ENCODE measurements at places on chromosomes 11 and 22.
A peak's percentile ranks its signal among the peaks of the same experiment; 100 is the strongest.

- no peak for DNase-seq
These were observed 10.3 kb downstream of the CD81 start for GRCh38 chr11:2387266-2387987.

DNA sequence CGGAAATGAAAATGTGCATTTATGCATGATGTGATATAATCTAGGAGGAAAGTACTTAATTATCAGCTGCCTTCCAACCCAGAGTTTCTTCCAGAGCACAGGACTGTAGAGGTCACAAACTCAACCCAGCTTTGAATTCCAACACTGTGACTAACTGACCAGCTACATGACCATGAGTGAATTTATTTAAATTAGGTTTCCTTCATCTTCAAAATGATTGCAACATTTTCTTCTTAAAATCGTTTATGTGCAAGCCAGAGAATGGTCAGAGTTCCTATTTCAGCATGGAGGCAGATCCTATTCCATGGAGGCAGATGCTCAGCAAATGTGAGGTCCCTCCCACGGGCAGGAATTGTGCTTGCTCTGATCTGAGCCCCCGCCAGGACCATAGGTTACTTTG, 42.4 kb downstream of the OSBP start:
- no peak for DNase-seq

DNA sequence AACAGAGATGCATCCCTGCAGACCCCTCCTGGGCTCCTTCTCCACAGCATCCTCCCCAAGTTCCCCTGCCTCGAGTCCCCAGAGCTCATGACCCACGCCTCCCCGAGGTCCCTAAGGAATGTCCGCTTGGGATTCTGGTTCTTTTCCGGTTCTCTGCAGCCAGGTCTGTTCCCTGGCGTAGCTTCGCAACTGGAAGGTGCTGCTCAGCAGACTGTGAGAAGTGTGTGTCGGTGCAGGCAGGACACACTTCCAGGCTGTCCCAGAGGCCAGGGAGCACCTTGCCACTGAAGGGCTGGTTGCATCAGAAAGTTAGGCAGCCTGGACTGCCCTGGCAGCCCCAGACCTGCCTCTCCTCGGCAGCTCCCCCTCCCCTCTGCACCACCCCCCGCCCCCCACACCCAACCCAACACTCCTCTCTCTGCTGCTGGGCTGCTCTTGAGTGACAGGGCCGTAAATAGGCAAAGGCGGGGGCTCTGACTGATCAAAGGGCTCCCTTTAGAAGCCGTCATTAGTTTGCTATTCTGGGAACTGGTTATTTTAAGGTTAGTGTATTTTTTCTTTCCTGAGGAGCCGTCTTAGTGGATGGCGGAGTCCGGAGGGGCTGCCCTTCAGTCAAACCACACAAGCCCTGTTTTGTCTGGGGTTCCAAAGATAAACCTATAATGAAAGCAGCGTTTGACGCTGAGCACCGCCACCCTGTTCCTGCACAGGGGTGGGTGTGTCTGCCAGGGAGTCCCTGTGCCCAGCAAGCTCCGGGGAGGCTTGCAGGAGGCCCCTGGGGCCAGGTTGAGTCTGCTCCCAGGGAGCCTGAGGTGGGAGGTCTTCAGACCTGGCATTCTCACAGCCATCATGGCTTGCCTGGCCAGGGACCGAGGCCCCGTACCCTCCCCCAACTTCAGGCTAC, 88.6 kb upstream of the KCNQ1OT1 start:
- no peak for DNase-seq

DNA sequence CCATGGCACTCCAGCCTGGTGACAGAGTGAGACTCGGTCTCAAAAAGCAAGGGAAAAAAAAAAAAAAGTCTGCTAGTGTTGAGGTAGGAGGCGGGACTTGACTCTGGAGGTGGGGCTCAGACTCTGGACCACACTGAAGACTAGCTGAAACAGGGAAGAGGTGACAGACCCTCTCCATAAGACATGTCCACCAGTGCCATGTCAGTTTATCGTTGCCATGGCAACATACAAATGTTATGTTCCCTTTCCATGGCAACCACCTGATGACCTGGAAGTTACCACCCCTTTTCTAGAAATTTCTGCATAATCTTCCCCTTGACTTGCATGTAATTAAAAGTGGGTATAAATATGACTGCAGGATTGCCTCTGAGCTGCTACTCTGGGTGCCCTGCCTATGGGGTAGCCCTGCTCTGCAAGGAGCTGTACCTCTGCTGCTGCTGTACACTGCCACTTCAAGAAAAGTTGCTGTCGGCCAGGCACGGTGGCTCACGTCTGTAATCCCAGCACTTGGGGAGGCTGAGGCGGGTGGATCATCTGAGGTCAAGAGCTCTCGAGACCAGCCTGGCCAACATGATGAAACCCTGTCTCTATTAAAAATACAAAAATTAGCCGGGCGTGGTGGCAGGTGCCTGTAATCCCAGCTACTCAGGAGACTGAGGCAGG, 55.1 kb downstream of the KIAA1671 start:
- DNase-seq = no peak

DNA sequence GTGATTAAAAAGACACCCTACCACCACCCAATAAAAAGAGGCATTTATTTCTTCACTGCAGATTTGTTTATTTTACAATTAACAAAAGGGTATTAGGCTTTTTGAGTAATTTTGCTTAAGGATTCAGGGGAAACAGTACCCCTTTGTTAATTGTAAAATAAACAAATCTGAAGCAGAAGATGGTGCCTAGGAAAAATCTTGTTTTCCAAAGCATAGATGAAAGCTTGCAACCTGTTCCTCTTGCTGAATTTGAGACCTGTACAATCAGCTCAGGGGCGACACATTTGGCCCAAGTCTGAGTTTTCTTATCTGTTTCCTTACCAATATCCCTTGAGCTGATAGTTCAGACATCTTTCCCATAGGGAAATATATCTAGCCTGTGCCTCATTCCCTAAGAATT, 171.9 kb downstream of the GRIA4 start:
- DNase-seq = no peak

- DNase-seq = no peak
These were observed 16.7 kb upstream of the MOGAT2 start for GRCh38 chr11:75700940-75701339.

DNA sequence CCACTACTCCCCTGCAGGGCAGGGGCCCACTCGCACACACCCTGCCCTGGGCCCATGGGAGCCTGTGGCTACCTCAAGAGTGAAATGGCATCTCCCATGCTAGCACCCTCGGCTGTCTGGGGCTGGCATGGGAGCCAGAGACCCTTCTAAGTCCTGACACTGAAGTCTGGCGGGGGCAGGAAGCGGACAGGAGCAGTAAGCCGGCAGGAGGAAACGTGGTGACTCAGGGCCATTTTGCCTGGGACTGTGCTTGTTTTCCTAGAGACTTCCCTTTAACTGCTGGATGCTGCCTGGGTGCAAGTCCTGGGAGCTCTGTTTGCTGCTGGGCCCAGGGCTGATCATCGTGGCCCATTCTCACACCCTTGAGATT, 16.8 kb downstream of the RELT start:
- peak; percentile 38 for DNase-seq

- DNase-seq = no peak
These were observed 47.1 kb downstream of the PISD start for GRCh38 chr22:31614781-31615490.

- DNase-seq = no peak
These were observed 41.1 kb upstream of the TYR start for GRCh38 chr11:89136606-89137005.

DNA sequence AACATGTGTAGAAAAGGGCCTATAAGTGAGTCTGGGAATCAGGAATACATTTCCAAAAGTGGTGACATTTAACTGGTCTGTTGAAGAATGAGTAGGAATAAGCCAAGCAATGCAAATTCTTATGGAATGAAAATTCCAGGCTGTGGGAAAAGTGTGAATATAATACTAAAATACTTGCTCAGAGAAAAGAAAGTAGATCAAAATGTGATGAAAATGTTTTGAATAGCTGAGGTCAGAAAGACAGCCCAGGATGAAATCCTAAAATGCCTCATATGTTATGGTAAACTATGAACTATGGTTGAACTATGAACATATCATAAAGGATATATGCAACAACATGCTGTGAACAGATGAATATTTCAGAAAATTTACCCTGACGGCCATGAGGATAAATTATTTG, 688.3 kb upstream of the FAT3 start:
- DNase-seq = no peak

GRCh38 chr11:74755395-74755995, 6.8 kb downstream of the RNF169 start:
- no peak for DNase-seq

GRCh38 chr11:82823647-82824619, 76.3 kb downstream of the PRCP start:
- DNase-seq = no peak

- DNase-seq = peak; percentile 70
These were observed 9.5 kb upstream of the EHD1 start for GRCh38 chr11:64887757-64888405.

DNA sequence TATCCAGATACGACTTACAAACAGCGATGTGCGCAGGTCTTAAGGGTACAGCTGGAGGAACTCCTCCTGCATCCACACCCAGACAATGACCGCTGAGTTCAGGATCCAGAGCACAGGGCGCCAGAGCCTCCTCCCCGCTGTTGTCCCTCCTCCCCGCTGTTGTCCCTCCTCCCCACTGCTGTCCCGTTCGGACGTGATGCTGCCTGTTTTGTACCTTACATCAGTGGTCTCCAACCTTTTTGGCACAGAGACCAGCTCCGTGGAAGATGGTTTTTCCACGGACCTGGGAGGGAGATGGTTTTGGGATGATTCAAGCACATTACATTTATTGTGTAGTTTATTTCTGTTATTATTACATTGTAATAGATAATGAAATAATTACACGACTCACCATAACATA, 62.0 kb downstream of the PHF21B start:
- no peak for DNase-seq

GRCh38 chr11:85414175-85414574, 213.0 kb downstream of the DLG2 start:
- no peak for DNase-seq

GRCh38 chr11:63507511-63507910, 1.6 kb downstream of the LGALS12 start:
- no peak for DNase-seq

DNA sequence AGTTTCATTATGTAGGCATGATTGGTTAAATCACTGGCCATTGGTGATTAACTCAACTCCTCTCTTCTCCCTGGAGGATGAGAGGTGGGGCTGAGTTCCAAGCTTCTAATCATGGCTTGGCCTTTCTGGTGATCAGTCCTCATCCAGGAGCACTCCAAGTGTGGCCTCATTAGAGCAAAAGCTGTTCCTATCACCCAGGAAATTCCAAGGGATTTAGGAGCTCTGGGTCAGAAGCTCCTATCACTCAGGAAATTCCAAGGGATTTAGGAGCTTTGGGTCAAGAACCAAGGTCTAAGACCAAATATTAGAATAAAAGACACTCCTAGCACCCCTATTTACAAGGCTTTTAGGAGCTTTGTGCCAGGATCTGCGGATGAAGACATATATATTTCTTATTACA, 168.0 kb upstream of the BDNF start:
- no peak for DNase-seq

DNA sequence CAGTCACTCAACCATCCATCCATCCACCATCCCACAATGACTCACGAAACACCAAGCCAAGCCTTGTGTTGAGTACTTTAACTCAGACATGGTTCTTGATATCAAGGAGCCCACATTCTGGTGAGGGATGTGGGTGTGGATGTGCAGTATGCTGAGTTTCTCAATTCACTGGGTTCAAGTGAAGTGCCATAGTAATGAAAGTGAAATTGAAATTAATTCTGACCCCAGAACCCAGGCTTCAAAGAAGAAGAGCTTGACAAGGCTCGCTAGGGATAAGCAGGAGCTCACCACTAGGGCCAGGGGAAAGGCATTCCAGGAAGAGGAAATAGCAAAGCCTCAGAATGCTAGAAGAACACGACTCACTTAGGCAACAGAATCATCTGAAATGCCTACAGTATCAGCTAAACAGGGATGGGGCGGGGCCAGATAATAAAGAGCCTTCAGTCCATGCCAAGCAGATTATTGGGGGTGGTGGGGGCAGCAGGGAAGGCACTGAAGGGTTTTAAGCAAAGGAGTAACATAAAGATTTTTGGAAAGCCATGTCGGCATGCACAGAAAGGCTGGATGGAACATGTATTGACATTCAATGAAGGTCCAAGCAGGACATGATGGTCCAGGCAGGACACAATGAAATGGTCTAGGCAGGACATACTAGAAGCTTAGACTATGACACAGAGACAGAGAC, 37.2 kb downstream of the RTL6 start:
- DNase-seq = no peak

GRCh38 chr11:6170226-6170625, at the start of gene OR52B2:
Gene OR52B2, minus strand, starts transcription at chr11:6170326. Its CDS starts 0 bp downstream, at chr11:6170326.
- DNase-seq = no peak

DNA sequence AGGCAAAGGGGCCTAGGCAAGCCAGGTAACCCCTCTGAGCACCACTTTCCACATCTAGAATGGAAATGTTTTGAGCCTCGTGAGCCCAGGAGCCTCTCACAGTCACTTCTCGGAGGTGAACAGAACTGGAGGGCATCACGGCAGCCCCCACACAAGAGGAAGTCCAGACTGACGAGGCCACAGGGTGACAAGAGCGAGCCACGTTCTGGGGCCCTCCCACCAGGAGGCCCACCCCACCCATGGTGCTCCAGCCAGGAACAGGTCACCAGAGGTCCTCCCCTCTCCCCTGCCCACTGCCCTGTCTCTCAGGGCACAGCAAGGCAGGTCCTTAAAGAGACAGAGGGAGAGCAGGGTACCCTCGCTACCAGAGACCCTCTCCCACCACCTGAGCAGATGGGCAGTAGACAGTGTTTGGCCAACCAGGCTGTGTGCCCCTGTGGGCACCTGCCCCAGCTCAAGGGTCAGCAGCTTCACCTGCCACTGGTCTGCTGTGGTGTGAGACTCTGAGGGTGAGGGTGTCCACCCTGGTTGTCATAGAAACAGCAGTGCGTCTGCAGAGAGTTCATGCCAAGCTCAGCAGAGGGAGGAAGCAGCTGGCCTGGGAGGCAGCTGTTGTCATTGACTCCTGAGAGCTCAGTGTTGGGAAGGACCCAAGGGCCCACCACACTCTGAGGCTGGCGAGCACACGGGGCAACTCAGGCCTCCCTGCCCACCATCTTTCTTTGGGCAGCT, 31.4 kb downstream of the RSPH14 start:
- no peak for DNase-seq
